ENCODE measurements at places on chromosomes 3 and 15. TPM values are rescaled to one million over a fixed set of nuclear protein-coding genes. Genes with fewer than 3 reads are reported as not detected.

Gene VGLL3
- not detected for total RNA-seq

Gene SLTM
- 132 TPM for total RNA-seq

Gene CPLX3
- 0.35 TPM for total RNA-seq

DNA sequence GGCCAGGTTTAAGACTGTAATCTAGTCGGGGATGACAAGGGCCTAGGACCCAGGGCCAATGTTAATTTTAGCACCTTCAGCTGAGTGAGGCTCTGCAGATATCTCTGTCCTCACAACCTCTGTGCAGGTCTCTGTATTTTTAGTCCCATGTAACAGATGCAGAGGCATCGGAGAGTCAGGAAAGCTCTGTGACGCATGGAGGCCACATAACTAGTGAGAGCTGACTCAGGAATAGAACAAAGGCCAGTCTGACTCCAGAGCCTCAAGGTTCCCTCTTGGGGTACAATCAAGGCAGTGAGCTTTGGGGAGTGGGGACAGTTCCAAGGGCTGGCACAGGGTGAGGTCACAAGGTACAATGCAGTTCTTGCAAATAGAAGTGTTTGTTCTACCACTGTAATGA lies 31.0 kb downstream of the FSTL1 start:
- no peak overlapping the region for H3K4me3 ChIP-seq
- H3K27me3 ChIP-seq: peaks cover 16% of the 10 kb centered on the region
- H3K36me3 ChIP-seq: no peaks in the 10 kb centered on the region
- no peak for DNase-seq
- peaks cover 26% of the 10 kb centered on the region for H3K4me1 ChIP-seq
- no peak overlapping the region for H3K27ac ChIP-seq

Gene PARP16
- total RNA-seq: 11.7 TPM

- H3K4me1 ChIP-seq: no peaks in the 10 kb centered on the region
- H3K36me3 ChIP-seq: no peaks in the 10 kb centered on the region
- no peak overlapping the region for H3K4me3 ChIP-seq
- no peak for DNase-seq
- H3K27ac ChIP-seq: no peak overlapping the region
These were observed 1242.5 kb upstream of the GBE1 start for GRCh38 chr3:83003917-83004316.

Gene MESD
- 27.6 TPM for total RNA-seq

Gene CELF6
- total RNA-seq: 0.29 TPM

Gene CPA3
- not detected for total RNA-seq

All from activated CD8-positive, alpha-beta memory T cell treated with anti-CD3 and anti-CD28 coated beads, Interleukin-2, amount 10 ng/mL, durations not matched to agents 7 days and 5 days (primary cell).